Panc1 (cell line): ENCODE measurements at places on chromosomes 7 and 10.

DNA sequence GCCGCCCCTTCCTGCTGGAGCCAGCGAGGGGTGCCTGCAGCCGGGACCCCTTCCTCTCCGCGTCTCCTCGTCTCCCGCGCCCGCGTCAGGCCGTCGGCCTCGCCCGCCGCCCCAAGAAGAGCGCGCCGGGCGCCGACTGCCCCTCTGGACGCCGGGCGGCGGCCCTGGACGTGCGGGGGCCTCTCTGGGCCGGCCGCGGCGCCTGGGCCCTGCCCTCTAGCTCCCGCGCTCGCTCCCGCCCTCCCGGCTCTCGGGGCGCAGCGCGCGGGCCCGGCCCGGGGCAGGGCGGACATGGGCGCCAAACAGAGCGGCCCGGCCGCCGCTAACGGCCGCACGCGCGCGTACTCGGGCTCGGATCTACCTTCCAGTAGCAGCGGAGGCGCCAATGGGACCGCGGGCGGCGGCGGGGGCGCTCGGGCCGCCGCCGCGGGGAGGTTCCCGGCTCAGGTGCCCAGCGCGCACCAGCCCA lies 704 bp downstream of the ZNRF2 start:
- DNase-seq = no peak

- no peak for DNase-seq
These were observed 89.4 kb downstream of the LRRTM3 start for GRCh38 chr10:67015225-67015624.

DNA sequence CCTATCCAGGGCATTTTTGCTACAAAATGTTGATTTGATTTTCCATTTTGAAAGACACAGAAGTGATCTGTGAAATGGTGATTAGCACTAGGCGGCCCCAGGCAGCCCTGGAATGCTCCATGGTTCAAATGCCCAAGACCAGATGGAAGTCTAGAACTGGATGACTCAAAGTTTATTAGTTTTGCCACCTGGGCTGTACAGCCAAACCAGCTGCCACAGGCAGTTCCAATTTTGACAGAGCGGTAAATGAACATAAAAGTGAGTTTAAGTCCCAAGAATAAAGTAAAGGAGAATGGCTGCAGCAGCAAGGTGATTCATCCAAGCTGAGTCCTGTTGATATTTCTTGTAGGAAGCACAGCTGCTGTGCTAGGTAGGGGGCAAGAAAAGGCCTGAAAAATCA lies 180.5 kb downstream of the SUGCT start:
- no peak for DNase-seq

- no peak for DNase-seq
These were observed 371.9 kb upstream of the CHRM2 start for GRCh38 chr7:136496551-136496950.

DNA sequence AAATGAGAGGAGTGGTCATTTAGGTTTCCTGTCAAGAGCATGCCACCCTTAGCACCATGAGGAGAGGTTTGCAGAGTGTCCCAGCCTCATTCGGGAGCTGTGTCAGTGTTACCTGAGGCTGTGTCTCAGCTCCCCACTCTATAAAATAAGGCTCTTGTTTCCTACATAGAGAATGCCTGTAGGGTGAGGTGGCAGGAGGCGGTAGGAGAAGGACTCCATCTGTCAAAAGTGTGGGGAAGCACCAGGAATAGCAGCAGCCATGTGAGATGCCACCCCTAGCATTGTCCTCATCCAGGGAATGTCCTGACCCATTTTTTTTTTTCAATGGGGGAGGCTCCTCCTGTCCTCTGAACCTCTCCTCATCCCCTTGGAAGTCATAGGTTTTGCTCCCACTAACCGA lies 451.2 kb downstream of the PLXNA4 start:
- DNase-seq = no peak

GRCh38 chr10:3772361-3773171 lies 12.4 kb downstream of the KLF6 start:
- no peak for DNase-seq

DNA sequence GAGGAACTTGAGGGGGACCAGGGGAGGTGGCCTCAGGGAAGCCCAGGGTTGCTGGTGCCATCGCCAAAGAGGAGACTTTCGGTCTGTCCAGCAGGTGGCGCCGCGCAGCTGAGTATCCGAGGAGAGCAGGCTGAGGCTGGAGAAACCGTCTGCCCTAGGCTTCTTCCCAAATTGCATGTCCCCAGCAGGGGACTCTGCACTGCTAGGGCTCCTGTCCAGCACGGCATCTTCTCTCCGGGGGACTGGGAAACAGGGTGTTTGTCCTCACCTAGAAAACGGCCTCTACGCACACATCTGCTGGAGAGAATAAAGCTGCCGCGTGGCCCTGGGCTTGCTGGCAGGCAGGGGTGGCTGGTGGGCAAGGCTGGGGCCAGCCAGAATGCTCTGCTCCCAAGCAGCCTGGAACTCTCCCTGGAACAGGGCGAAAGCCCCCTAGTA lies 161.9 kb downstream of the SH2D4B start:
- DNase-seq = peak; percentile 39

GRCh38 chr7:148264933-148265557 lies 325.5 kb upstream of the C7orf33 start:
- DNase-seq = peak; percentile 25

DNA sequence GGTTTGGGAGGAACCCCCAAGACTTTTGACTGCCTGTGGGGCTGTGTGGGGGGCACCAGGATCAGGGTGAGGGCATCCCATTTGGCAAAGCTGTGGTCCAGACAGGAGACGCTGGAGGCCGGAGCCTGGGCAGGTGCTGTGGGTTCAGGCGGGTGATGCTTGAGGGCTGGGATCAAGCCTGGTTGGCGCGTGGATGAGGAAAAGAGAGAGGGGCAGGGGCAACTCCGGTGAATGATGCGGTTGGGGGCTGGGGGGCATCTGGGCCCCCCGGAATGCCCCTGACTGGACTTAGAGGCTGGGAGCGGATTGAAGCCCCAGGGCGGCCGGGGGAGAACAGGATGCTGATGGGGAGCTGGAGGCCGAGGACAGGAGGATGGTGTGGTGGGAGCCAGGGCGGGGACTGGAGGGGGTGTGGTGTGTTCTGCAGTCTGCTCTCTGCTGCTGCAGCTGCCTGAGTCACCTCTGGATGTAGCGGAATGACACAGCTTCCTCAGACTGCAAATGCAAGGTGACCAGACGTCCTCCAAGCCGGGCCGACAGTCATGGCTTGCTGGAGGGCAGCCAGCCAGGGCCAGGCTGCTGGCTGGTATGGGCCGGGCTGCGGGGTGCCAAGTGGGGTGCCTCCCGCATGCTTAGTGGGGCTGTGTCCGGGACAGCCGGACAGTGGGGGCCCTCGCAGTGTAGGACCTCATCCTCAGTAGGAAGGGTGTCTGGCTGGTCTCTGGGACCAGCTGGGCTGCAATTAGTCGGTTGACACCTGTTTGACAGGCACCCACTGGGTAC lies 3.2 kb downstream of the MAFK start:
- DNase-seq = peak; percentile 86

- no peak for DNase-seq
These were observed 365.9 kb downstream of the REEP3 start for GRCh38 chr10:63887023-63887589.

- DNase-seq = no peak
These were observed 56.9 kb upstream of the MYL10 start for GRCh38 chr7:101686030-101686429.

DNA sequence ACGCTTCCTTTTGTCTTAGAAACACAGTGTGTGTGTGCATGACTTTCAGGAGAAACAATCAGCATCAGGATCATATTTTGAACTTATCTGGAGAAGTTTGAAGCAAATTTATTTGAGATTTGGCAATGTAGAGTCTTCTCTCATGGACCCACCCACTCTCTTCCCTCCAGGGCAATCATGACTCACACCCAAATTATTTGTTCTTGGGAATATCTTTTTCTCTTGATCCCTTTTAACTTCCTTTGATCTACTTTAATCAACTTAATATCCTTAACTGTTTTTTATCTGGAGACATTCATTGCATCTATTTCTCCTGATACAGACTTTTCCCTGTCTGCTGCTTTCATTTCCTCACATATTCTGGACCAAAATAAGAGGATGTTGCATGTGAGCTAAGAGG lies 1174.3 kb downstream of the GATA3 start:
- no peak for DNase-seq

DNA sequence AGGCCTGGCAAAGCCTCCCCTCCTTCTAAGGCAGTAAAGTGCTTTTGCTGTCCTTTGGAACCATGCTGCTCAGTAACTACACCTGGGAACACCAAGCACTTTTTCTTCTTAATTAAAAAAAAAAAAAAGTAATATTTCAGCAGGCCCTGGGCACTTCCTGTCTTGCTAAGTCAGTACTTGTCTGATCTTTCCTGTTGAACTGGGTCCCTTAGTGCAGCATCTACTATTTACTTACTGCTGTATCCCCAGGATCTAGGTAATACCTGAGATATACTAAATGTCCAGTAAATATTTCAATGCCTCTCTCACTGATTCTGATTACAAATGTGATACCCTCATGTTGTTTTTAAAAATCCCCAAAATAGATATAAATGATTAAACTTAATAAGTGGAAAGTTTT lies 77.4 kb downstream of the PPP1R3C start:
- DNase-seq = no peak

DNA sequence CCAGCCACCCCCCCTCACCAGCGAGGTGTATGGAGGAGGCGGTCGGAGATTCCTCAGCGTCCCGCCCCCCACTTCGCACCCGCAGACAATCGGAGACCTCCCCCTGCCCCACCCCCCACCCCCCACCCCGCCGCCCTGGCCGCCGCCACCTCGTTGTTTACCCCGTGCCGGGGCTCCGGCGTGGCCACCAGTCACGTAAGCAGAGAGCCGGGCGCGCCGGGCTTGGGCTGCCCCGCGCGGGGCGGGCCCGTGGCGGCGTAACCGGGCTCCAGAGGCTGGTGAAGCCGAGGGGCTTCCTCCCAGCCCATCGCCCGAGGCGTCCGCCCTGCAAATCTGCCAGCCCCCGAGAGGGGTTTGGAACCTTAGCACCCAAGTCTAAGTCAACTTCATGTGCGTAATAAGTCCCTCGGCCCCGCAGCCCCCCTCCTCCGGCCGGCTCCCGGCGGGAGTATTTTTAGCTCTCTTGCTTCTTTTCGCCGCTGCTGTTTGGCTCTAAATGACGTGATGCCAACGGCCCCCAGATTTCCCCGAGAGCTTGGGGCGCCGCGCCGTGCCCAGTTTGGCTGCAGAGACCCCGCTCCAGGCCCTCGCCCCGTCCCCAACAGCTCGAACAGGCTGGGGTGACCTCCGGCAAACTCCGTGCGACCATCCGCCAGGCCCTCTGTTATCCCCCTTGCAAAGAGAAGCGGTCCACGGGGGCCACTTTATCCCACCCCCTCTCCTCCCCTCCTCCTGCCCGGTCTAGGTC lies 2.7 kb downstream of the MXI1 start:
- no peak for DNase-seq

GRCh38 chr10:117740088-117740487 lies 197.5 kb downstream of the EMX2 start:
- no peak for DNase-seq

GRCh38 chr7:28088901-28089714 lies 91.5 kb downstream of the JAZF1 start:
- no peak for DNase-seq

DNA sequence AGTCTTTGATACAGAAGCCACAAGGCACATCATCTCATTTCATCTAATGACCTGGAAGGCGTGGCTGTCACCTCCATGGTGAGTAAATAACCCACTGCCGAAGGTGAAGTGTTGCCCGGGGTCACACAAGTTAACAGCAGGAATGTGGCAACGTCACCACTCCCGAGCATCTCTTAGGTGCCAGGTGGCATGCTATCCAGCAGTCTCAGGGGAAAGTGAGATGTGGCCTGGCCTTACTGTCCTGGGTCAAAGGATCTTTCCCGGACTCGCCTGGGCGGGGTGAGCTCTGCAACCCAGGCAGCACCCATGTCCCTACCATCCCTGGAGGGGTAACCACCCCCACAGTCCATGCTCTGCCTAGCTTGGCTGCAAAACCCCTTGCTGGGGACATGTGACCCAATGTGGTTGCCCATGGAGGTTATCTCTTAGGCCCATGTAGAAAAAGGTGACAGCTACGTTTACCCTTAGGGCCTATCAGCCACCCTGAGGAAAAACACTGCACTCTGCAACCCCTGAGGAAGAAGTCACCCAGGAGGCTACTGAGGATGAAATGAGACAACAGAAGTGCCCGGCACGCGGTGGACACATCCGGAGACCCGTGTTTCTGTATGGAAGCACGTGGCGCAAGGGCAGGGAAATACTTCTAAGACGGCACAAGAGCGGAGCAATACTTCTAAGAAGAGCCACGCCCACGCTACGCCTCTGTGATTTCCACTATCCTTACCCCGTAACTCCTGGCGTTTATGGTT lies 52.0 kb downstream of the BAIAP2L1 start:
- DNase-seq = no peak

DNA sequence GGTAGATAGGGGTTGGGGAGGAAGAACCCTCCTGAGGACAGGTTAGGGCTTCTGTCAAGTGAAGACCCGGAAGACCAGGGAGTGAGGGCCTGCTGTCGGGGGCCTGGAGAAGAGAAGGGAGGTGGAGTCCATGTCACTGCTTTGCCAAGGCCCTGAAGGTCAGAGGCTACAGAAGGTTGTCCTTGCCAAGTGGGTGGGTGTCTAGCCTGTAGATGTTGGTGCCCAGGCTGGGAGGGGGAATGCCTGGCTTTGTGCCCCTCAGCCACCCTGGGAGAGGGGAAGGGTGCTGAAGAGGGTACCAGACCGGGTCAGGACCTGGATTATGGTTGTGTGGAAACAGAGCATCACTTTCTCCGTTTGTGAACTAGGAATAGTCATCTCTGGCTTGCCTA lies 67.2 kb upstream of the AQP1 start:
- no peak for DNase-seq

GRCh38 chr7:29204491-29205272 lies 10.1 kb downstream of the CHN2 start:
- no peak for DNase-seq

- DNase-seq = no peak
These were observed 2.8 kb upstream of the TECTB start for GRCh38 chr10:112280205-112280921.

GRCh38 chr7:27180431-27181420 lies 4.3 kb downstream of the HOXA11 start:
- no peak for DNase-seq

- DNase-seq = no peak
These were observed 26.2 kb upstream of the EXOC6 start for GRCh38 chr10:92822060-92822634.

GRCh38 chr7:140316165-140316661 lies 82.1 kb downstream of the SLC37A3 start:
- DNase-seq = peak; percentile 25

- DNase-seq = no peak
These were observed 32.9 kb downstream of the RNF32 start for GRCh38 chr7:156673454-156673853.
